NCI-H1105 treated with DMSO at 0.1 percent for 48 hours (cell line): ENCODE measurements at places on chromosomes 11 and 22.

GRCh38 chr22:49107961-49108530 is 719.6 kb downstream of the BRD1 start:
- no peak for DNase-seq

DNA sequence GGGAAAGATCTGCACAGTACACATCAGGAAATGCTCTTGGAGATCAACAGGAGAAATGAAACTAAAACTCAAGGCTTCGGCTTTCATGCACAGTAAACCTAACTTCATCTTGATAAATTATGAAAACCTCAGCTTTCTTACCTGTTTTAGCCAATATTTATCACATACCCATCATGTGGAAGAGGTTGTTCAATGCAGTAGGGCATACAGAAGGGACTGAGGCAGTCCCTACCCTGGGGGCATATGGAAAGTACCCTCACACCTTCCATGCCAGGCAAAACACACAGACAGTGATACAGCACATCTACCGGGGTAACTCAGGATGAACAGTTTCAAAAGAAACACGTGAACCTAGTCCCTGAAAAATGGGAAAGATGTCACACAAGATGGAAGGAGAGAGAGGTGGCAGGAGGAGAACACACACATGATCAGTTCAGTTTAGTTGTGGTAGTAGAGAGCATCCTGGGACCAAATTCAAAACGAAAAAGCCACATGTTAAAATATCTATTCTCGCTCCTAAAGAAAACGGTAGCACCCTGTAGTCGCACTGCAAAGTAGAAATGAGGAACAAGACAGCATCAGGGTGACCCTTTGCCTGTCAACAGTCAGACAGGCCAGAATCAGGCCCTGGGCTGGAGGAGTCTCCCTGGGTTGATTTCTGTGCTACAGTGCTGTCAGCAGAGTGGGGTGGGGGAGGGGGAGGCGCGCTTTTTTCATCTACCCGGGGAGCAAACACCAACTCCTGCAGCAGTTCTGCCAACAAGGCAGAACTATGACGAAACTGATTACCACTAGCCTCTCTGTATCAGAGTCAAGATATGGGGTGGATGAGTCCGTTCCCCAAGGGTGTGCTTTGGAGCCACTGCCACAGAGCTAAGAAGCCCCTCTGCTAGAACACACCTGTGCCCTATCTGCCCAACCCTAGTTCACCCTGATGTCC is 1.3 kb downstream of the HIRA start:
- no peak for DNase-seq

DNA sequence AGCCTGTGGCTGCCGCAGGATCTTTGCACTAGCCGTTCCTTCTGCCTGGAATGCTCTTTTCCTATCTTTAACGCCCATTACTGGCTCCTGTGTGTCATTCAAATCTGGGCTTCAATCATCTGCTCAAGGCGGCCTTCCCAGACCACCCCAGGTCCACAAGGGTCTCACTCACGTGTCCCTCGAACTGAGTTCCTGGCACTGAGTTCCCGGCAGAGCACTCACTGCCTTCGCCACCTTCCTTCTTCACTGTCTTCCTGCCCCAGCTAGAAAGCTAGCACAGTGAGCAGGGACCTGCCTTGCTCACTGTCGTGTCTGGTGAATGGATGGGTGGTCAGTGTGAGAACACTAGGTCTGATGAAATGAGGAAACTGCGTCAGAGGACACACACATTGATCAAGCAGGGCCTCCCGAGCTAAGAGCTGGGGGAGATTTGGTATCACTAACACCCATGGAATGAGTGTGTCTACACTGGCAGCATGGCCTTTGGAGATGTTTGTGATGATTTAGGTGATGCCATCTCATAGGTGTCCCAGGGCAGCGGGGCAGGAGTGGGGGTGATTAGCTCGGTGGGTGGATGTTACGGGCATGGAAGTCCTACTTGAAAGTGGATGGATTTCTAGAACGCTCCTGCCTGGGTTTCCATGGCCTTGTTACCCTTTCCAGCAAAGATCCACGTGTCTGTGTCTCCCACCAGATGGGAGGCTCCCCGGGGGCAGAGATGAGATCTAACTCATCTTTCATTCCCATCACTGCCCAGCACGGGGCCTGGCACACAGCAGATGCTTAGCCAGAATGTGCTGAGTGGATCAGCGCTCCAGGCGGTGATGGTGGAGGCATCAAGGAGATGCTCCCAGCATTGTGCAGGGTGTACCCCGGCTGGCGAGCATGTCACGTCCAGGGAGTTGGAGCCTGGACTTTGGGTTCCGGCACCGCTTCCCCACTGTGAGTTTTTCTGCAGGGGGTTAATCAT is 64.5 kb downstream of the SHISAL1 start:
- no peak for DNase-seq

DNA sequence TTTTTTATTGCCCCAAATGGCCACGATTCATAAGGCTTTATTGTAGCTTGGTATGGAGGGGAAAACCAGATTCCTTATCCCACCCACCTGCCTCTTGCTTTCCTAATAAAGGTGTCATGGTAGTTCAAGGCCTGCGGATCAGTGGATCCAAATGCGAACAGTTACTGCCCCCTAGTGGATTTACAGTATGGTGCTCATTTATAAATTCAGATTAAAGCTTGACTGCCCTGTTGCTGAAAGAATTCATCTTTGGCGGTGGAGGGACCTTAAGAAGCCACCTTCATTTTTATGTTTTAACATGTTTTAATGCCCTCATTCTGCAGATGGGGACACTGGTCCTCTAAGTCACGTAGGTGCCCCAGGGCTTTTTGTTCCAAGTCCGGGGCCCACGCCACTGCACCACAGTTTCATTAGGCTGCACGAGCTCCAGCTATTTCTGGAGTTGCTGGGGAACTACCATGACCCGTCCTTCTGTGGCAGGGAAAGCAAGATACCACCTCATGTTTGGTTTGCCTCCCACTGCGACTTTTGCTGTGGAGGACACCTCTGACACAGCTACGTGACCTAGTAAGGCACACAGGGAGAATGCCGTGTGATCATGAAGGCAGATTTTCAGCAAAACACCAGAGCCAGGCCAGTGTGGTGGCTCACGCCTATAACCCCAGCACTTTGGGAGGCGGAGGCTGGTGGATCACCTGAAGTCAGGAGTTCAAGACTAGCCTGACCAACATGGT is 15.6 kb upstream of the INCENP start:
- peak; percentile 82 for DNase-seq

GRCh38 chr22:33873186-33873585 is 47.1 kb downstream of the LARGE1 start:
- no peak for DNase-seq

GRCh38 chr22:28024422-28024888 is 105.4 kb upstream of the PITPNB start:
- no peak for DNase-seq

DNA sequence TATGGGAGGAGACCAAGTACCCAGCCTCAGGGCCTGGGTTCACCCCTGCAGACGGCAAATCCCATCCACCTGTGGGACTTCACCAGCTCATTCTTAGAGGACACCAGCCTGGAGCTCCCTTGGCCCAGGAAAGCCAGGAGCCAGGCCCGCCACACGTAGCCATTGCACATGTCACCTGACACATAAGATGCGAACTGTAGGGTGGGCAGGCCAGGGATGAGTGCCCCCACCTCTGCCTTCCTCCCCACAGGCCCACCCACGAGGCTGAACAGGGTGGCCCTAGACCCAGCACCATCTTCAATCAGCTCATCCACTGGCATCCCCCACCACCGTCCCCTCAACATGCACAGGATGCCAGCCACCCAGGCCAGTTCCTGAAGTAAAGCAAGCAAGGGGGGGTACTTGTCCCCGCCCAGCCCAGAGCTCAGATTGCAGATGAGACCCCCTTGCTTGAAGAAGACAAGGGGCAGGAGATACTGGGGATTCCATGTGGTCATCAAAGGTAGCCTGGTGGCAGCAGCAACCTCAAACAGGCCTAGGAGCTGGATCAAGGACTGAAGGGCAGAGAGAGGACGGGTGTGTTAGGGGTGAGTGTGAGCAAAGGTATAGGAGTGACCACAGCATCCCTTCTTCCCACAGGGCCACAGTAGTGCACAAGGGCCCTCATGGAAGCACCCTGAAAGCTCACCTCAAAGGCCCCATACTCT is 45.6 kb downstream of the IGLL5 start:
- DNase-seq = no peak

- no peak for DNase-seq
These were observed 187.5 kb downstream of the SWAP70 start for GRCh38 chr11:9851366-9851765.

GRCh38 chr11:69211920-69212797 is 56.4 kb downstream of the SMIM38 start:
- DNase-seq = no peak

DNA sequence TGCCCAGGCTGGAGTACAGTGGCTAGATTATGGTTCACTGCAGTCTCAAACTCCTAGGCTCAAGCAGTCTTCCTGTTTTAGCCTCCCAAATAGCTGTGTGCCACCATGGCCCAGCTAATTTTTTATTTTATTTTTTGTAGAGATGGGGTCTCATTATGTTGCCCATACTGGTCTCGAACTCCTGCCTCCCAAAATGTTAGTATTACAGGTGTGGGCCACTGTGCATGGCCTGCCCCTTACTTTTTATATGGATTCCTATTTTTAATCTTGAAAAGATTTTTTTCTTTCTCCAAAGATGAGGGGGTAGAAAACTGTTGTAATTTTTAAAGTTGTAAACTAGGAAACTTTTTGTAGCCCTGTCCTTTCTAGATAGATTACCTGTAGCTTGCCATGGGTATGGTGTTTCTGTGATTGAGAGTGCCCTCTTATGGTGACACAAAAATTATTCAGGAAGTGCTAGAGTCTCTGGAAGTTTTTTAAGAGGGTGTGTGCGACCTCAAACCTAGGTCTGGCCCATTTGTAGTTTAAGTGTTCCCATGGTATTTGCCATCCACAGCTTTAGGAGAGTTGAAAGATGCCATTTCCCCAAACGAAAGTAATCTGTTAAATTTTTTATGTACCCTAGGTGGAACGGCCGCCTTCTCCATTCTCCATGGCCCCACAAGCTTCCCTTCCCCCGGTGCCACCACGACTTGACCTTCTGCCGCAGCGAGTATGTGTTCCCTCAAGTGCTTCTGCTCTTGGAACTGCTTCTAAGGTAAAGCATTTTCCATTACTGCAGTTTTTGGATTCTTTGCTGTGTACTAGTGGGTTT is 32.4 kb downstream of the MCAM start:
- peak; percentile 62 for DNase-seq

GRCh38 chr11:119652907-119653659 is 75.9 kb downstream of the NECTIN1 start:
- no peak for DNase-seq

- DNase-seq = peak; percentile 51
These were observed 3.5 kb downstream of the OSM start for GRCh38 chr22:30262917-30263741.

GRCh38 chr22:41216984-41217383 is 11.9 kb downstream of the L3MBTL2 start:
- DNase-seq = peak; percentile 77

DNA sequence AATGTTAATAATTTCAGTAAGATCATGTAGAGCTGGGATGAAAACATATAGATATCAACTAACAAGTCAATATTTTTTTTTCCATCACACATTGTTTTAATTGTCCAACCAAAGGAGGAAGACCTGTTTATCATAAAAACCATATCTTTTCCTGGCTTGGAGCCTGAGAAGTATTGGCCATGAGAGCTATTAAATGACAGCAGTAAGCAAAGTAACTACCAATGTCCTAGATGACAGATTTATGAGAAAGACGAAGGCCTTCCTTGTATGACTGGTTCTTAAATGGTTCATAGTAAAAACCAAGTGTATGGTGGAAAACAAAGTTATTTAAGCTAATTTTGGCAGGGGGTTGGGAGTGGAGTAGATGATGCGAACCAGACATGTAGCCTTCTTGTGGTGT is 1147.1 kb upstream of the TENM4 start:
- no peak for DNase-seq

DNA sequence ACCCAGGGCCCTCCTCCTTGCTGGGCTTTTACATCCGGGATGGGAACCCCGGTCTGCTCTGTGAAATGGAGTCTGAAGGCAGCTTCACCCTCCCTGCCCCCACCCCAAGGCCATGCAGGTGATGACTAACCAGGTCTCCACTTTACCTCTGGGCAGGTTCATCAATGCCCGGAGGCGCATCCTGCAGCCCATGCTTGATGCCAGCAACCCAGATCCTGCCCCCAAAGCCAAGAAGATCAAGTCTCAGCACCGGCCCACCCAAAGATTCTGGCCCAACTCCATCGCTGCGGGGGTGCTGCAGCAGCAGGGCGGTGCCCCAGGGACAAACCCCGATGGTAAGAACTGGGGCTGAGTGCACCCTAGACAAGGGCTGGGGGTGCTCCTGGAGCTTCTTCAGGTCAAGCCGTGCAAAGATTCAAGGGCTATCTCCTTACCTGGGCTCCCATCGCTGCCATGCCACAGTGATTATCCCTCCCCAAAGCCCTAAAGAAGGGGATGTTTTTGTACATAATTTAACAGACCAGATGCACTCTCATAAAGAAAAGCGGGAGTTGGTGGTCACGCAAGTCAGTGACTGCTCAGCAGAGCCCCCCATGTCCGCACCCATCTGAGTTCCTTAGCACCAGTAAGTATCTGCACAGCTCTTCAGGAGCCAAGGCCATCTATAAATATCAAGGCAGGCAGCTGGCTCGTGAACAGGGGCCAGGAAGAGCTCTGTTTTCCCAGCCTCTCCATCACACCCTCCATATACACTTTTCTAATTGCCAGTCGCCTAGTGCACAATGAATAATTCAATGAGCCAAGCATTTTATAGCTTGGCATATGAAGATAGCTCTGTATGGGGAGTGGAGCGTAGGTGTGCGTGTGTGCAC is 66.0 kb downstream of the FEZ1 start:
- no peak for DNase-seq

- no peak for DNase-seq
These were observed 11.4 kb upstream of the DENND5A start for GRCh38 chr11:9276571-9276970.
